ENCODE measurements at places on chromosomes 3 and 15. TPM values are rescaled to one million over a fixed set of nuclear protein-coding genes. Genes with fewer than 3 reads are reported as not detected.

Gene ADAMTSL3
- not detected for total RNA-seq

DNA sequence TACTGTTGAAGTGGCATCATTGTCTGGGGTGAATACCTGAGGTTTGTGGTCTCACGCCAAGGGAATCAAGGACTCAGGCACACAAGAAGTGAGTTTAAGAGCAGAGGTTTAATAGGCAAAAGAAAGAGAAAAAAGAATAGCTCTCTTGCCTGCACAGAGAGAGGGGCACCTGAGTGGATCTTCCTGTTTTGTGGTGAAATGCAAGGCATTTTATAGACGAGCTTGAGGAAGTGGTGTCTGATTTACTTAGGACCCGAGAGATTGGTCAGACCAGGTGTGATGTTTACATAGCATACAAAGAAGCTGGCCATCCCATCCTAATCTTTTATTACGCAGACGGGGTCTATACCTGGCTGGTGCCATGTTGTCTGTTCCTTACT, 13.2 kb downstream of the CCR5 start:
- no peak overlapping the region for H3K4me3 ChIP-seq
- H3K36me3 ChIP-seq: no peaks in the 10 kb centered on the region

DNA sequence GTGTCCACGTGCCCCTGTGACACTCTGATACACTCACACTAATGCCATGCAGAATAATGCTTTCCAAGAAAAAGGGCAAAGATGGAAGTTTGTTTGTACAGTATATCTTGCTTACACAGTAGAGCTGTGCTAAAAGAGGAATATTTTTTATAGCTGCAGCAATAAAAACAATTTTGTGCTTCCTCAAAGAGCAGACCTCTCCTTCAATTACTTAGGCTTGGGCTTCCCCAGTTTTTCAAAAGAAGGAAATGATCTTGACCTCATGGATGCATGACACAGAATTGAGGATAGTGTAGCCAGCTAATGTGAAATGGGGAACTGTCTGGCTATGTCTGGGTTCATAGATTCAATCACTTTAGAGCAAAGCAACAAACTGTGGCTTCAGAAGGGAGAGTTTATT, 137.4 kb downstream of the STT3B start:
- H3K4me3 ChIP-seq: no peak overlapping the region
- peaks cover 5% of the 10 kb centered on the region for H3K4me1 ChIP-seq
- H3K27ac ChIP-seq: no peak overlapping the region
- no peak for DNase-seq
- H3K36me3 ChIP-seq: no peaks in the 10 kb centered on the region

GRCh38 chr3:47164007-47164881, at the start of gene SETD2:
TSS of gene SETD2 (minus strand) at chr3:47164113. CDS start at chr3:47163924, 189 bp downstream.
- H3K4me3 ChIP-seq: peak within 1 kb of the TSS; percentile 97
- peaks cover 1% of the 10 kb centered on the region for H3K27me3 ChIP-seq
- H3K4me1 ChIP-seq: peaks cover 43% of the 10 kb centered on the region
- peak within 1 kb of the TSS; percentile 99 for H3K27ac ChIP-seq
- peaks cover 10% of the 10 kb centered on the region for H3K36me3 ChIP-seq

Data from activated CD4-positive, alpha-beta memory T cell treated with anti-CD3 and anti-CD28 coated beads for 36 hours (primary cell).